ENCODE measurements at places on chromosomes 6 and 20. TPM values are rescaled to one million over a fixed set of nuclear protein-coding genes. Genes with fewer than 3 reads are reported as not detected.

The ARMH2 gene
- not detected for total RNA-seq

The C6orf15 gene
- not detected for total RNA-seq

The PRPH2 gene
- not detected for total RNA-seq

The RIPOR2 gene
- 4.9 TPM for total RNA-seq

The FAM184A gene
- total RNA-seq, result 2.2 TPM

The PKHD1 gene
- total RNA-seq, result not detected

The SPACA1 gene
- total RNA-seq, result not detected

The PRSS35 gene
- total RNA-seq, result not detected

The MEI4 gene
- not detected for total RNA-seq

The ACSS1 gene
- 0.83 TPM for total RNA-seq

The MMP24 gene
- 0.10 TPM for total RNA-seq

The IPCEF1 gene
- not detected for total RNA-seq

The NNAT gene
- not detected for total RNA-seq

The VSX1 gene
- not detected for total RNA-seq

The ARFGEF3 gene
- 3.4 TPM for total RNA-seq

The NR2E1 gene
- total RNA-seq, result not detected

The OPRM1 gene
- total RNA-seq, result not detected

The GRIK2 gene
- total RNA-seq, result 0.89 TPM

The CRISP3 gene
- not detected for total RNA-seq

The SEMG1 gene
- not detected for total RNA-seq

The NT5E gene
- total RNA-seq, result 112 TPM

The PGC gene
- not detected for total RNA-seq

The RIMS4 gene
- not detected for total RNA-seq

The XKR7 gene
- not detected for total RNA-seq

The LY6G6F gene
- total RNA-seq, result not detected

The GRM1 gene
- not detected for total RNA-seq

The CST7 gene
- not detected for total RNA-seq

The TP53INP2 gene
- 1.8 TPM for total RNA-seq

The C20orf141 gene
- total RNA-seq, result not detected

The CSNK2A1 gene
- total RNA-seq, result 271 TPM

The POU5F1 gene
- total RNA-seq, result 2.0 TPM

The FHL5 gene
- total RNA-seq, result not detected

The DYNLT1 gene
- 122 TPM for total RNA-seq

The HSPA1L gene
- 0.35 TPM for total RNA-seq

The MRAP2 gene
- 0.15 TPM for total RNA-seq

The NRN1 gene
- not detected for total RNA-seq

The LY6G5C gene
- total RNA-seq, result 0.64 TPM

The CDSN gene
- 0.16 TPM for total RNA-seq

The WFDC12 gene
- not detected for total RNA-seq

The TM9SF4 gene
- 52.3 TPM for total RNA-seq

The SLC35B2 gene
- total RNA-seq, result 31.3 TPM
